ENCODE measurements at places on chromosomes 7 and 10.

DNA sequence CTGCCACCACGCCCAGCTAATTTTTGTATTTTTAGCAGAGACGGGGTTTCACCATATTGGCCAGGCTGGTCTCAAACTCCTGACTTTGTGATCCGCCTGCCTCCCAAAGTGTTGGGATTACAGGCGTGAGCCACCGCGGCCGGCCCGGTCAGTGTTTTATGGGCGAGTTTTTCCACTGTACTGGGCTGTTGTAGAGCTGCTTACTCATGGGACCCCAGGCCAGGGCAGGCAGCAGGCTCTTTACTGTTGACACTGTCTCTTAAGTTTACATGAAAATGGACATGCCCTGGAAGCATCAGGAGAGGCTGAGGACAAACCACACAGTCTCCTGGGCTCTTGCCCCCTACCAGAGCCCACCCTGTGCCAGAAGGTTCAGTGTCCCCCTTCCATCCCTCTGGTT, 11.2 kb downstream of the NACAD start:
- no peak for DNase-seq

GRCh38 chr7:70758646-70759045, 373.3 kb upstream of the GALNT17 start:
- no peak for DNase-seq

DNA sequence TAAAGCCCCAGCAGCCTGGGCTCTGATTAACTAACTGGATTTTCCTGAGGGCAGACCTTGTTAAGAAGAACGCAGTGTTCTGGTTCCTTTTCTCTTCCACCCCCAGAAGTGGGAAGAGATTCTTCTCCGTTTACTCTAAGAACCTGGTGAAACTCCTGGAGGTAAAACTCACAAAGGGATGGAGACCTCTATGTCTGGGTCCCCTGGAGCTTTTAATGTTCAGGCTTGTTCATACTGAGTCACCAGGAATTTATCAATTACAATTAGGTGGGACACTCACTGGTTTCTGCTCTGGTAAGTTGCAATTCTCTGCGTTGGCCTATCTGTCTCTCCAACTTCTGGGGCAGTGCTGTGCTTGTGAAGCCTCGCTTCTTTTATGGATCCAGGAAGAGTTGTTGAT, 73.3 kb upstream of the CACNB2 start:
- DNase-seq = no peak

GRCh38 chr7:5636914-5637313, 144.5 kb downstream of the RNF216 start:
- no peak for DNase-seq

DNA sequence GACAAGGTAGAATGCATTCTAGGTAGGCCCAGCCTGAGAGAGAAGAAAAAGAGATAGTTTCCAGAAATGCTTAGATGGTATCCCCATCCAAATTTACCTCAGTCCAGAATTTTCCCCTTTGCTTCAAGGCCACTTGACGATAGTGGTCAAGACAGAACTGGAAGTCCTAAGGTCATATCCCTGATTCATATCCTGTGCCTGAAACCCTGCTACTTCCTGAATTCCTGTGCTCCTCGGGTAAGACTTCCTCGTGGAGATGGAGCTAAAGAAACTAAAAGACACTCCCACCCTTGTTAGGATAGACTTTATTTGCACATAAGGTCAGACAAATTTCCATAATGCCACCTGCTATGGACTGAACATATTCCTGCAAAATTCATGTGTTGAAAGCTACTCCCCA, 175.9 kb downstream of the EVX1 start:
- DNase-seq = no peak

DNA sequence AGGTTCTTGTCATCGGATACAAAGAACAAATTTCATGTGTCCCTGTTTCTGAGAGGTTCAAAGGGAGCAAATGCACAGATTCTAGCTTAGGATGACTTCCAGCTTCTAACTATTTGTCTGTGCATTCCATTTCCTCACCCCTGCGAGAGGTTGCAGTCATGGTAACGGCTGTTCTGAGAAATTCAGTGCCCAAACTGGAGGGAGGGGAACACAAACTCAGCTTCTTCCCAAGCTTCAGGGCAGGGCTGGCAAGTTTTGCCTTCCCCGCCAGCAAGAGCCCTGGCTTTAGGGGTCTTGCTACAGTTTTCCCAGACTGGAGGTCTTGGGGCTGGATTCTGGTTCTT, 11.1 kb downstream of the FAS start:
- no peak for DNase-seq

DNA sequence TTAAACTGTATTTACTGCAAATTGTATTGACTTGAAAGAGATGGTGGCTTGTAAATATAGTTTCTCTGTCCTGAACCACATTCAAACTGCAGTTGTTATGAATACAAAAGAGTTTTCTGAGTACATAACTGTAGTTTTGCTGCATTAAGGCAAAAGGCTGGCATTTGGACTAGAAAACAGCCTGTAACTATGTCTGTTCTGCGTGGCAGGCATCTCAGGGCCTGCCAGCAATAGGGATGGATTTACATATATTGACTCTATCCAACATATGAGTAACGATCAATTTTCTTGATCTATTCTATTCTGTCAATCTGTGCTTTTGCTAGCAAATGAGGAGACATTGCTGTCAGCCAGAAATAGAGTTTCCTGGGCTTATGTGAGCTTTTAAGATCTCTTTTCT, 174.6 kb downstream of the TMEM26 start:
- no peak for DNase-seq

- DNase-seq = no peak
Observed at GRCh38 chr10:104892879-104893617, 252.0 kb downstream of the SORCS3 start.

- no peak for DNase-seq
Observed at GRCh38 chr7:40899636-40900507, 765.1 kb downstream of the SUGCT start.

DNA sequence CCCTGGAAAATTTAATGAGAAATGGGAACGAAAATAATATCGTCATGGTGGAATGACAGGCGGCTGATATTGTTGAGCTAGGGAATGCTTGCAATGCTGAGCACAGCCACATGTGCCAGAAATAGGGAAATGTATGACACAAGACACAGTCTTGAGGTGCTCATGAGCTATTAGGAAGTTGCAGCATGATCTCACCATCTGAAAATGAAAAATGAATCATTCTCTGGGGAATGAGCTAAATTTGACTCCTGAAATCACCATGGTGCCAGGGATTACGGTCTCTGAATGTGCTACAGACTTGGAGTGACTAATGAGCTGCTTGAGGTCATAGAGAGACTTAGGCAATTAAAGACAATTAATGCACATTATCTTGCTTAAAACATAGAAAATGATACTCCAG, 845.0 kb downstream of the CNTNAP2 start:
- no peak for DNase-seq

DNA sequence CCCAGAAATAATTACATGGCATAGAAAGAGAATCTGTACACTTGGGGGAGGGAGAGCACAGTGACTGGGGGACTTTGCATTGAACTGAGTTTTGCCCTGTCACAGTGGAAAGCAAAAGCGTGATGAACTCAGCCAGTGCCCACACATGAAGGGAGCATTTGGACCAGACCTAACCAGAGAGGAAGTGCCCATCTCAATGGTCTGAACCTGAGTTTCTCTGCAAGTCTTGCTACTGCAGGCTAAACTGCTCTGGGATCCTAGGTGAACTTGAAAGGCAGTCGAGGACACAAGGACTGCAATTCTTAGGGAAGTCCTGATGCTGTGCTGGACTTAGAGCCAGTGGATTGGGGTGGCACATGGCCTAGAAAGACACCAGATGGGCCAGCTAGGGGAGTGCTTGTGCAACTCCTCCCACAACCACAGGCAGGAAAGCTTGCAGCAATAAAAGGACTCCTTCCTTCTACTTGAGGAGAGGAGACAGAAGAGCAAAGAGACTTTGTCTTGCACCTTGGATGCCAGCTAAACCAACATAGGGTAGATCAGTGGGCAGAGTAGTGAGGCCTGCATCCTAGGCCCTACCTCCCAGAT, 259.0 kb downstream of the GRM8 start:
- no peak for DNase-seq

DNA sequence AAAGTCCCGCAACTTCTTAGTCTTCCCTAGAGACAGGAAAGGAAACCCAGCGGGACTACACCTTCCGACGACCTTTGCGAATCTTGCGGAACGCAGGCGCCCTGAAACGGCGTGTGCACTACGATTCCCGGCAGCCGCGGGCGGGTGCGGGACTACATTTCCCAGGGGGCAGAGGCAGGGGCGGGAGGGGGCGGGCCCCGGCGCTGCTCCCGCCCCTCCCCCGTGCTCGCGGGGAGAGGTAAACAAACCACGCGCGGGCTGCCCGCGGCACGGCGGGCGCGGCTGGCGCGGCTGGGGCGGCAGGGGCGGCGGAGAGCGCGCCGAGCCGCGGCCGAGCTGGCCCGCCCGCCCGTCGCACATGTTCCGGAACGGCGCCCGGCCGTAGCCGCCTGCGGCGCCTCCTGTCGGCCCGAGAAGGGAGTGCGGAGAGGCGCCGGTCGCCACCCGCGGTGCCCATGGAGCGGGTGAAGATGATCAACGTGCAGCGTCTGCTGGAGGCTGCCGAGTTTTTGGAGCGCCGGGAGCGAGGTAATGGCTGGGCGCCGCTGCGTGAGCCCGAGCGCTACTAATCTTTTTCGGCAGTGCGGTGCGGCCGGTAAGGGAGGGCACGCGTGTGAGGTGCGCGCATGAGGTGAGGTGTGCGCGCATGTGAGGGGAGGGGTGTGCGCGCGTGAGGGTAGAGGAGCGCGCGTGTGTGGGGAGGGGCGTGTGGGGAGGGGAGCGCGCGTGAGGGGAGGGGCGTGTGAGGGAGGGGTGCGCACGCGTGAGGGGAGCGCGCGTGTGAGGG, 18.5 kb downstream of the MXI1 start:
- DNase-seq = peak; percentile 90

- DNase-seq = no peak
Observed at GRCh38 chr7:54880326-54880989, 121.4 kb upstream of the SEC61G start.

- DNase-seq = no peak
Observed at GRCh38 chr7:95398155-95398940, 2.2 kb upstream of the PON3 start.

- DNase-seq = peak; percentile 21
Observed at GRCh38 chr10:61937631-61938351, 36.3 kb downstream of the ARID5B start.

DNA sequence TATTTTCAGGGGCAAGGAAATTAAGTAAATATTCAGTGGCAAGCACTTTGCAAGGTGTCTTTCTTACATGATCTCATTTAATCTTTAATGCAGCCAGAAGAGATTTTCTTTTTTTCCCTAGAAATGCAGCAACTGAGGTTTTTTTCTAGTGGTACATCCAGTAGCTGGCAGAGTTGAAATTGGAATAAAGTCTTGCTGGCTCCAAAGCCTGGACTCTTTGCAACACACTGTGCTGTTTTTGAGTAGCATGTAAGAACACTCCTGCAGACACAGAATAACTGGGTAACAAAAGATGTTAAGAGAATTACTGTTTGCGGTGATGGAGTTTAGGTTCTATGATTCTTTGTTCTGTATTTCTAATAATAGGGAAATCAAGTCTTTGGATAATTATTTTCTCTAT, 123.6 kb downstream of the PON1 start:
- DNase-seq = no peak

GRCh38 chr7:47349401-47349800, 232.5 kb downstream of the TNS3 start:
- DNase-seq = no peak

GRCh38 chr7:116582806-116583444, 58.1 kb downstream of the CAV1 start:
- DNase-seq = no peak

DNA sequence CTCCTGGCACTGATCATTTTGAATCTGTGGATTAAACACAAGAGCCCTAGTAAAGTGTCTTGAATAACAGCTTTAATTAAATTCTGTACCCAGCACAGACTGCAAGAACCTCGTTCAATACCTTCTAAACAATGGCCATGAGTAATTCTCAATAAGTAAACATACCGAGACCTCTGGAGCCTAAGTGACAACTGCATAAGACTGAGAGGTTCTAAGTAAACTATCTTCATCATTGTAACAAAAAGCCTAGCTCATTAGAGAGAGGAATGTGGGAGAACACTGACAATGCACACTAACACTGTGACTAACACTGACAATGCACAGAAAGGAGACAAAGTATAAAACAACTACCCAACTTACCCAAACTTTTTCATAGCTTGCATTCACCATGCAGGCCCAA, 117.4 kb downstream of the ELAPOR2 start:
- no peak for DNase-seq

GRCh38 chr7:39540320-39540719, 25.9 kb upstream of the YAE1 start:
- no peak for DNase-seq

DNA sequence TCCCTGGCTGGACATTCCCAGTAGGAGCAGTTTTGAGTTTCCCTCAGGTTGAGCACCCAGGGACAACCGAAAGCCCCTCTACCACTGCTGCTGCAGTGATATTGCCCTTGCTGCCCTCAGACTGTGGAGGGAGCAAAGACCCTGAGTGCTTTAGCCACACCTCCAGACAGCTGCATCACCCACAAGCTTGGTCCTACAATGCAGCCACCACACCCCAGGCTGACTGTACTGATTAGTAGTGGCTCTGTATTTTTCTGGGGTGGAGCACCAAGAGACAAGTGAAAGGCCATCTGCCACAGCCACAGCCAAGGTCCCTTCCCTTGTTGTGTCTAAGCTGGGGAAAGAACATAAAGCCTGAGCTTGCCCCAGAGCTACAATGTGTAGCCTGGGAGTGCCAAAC, 789.9 kb downstream of the PCDH15 start:
- no peak for DNase-seq

DNA sequence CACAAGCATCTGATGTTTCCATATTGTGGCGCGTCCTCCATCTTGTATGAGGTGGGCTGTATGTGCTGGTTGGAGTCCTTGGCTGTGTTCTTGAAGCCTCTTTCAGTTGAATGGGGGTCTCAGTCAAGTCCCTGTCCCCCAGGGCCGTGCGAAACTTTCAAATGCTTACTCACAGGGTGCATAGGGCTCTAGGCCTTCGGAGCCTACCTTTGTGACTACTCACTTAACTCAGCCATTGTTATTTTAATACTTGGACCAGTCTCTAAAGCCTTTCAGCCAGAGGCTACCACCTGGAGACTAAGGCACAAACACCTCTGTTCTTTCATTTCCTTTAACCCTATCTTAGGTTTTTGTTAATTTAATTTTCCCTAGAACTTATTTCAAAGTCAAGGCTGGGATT, 785.9 kb downstream of the GATA3 start:
- no peak for DNase-seq

DNA sequence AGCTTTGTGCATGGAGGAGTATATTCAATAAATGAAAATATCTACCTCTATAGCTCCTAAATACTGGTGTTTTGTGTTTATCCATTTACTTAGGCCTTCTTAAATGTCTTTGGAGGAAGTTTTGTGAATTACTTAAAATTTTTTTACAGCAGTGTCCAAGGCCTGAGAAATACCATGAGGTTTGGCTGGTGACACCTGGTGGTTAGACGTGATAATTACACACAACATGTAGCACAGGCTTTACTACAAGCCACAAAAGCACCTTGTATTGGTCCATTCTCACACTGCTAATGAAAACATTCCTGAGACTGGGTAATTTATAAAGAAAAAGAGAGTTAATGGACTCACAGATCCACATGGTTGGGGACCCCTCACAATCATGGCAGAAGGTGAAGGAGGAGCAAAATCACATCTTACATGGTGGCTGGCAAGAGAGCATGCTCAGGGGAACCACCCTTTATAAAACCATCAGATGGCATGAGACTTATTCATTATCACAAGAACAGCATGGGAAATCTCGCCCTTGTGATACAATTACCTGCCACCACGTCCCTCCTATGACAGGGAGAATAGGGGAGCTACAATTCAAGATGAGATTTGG, 20.6 kb downstream of the HYAL4 start:
- DNase-seq = peak; percentile 20

GRCh38 chr10:23514321-23514720, 75.4 kb downstream of the OTUD1 start:
- DNase-seq = no peak

Measured in GM13976 (cell line).